ENCODE measurements at places on chromosomes 2 and 18. TPM values are rescaled to one million over a fixed set of nuclear protein-coding genes. Genes with fewer than 3 reads are reported as not detected.

GRCh38 chr2:227848586-227848985, 22.8 kb upstream of the DAW1 start:
- peak; percentile 15 for DNase-seq

DNA sequence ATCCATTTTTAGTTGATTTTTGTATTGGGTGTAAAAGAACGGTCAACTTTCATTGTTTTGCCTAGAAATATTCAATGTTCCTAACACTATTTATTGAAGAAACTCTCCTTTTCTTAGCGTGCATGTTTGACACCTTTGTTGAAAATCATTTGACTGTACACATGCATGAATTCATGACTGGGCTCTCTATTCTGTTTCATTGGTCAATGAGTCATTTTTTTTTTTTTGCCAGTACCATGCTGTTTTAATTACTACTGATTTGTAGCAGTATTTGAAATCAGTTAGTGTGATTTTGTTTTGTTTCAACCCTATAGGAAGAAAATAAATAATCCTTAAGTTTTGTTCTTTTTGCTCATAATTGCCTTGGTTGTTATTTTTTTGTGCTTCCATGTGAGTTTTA, 828.7 kb downstream of the SUCLG1 start:
- DNase-seq = no peak

GRCh38 chr2:190627448-190628412, 21.2 kb upstream of the NAB1 start:
- no peak for DNase-seq

DNA sequence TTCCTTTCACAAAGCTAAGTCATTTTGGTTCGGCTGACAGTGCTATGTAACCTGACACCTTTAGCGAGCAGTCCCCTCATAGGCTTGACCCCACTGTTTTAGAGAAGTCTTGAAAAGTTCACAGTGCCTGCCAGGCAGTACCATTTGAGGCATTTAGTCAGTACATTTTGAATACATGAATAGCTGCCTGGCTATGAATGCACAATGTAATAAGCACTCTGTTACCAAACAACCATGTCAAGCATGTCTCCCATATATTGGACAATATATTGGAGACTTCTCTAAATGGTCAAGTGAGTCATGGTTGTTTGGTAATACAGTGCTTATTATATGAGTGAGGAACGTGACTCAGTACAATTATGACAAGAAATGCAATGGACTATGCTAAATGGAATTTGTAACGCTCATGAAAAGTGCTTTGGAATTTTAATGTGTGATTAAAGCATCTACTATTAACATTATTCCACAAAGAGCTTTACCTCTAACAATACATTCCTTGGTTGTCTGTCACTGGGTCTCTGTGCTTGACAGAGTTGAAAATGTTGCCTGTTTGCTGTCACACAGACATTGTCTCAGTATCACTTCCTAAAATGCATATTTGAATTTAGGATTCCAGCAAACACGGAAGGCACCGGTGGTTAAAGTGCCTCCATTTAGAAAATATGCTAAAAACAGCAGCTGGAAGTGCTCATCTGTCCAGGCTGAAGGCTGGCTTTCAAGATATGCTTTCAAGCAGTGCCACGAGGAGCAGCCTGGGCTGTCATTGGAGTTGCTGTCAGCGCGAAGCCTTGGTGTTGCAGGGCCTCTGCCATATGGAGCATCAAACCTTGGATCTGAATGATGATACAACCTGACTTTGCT, 458.6 kb downstream of the FBXO15 start:
- no peak for DNase-seq

DNA sequence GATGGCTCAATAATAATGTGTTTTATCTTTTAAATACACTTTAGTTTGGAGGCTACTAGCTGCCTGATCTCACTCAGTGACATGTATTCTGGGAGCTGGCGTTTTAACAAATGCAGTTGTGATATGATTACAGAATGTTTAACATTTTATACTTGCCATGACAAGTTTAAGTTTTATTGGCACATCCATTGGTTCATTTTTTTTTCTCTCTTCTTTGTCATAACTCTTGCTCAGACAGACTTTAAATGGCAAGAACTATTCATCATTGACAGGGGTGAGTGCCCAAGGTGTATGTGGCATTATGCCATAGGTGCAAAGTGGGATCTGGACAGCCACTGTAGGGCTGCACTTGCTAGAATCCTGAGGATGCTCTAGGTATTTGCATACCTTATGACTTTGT, 72.1 kb upstream of the MYL1 start:
- DNase-seq = no peak

GRCh38 chr2:45288532-45289417, 279.5 kb upstream of the SIX2 start:
- no peak for DNase-seq

DNA sequence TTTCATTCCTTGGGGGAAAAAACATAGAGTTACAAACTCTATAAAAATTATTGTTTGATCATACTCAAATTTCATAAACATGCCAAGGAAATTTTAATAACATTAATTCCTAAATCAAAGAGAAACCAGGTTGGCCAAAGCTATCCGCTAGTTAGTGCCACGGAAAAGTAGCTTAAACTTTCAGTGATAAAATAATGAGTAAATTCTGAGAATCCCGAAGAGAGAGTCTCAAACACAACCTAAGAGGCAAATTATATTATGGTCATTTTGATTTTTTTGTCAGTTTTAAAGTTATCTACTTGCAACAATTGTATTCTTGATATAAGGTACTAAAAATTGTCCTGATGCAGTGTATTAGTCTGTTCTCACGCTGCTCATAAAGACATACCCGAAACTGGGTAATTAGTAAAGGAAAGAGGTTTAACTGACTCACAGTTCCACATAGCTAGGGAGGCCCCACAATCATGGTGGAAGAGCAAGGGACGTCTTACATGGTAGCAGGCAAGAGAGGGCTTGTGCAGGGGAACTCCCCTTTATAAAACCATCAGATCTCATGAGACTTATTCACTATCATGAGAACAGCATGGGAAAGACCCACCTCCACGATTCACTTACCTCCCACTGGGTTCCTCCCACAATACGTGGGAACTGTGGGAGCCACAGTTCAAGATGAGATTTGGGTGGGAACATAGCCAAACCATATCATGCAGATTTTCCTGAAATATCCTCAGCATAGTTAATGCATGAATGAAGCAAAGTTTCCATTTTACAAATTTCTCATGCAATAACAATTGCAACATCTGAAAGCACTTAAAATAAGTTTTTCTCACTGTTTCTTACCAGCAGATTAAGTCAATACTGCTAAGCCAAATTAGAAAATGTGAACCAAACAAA, 205.9 kb upstream of the STK17B start:
- DNase-seq = no peak

- DNase-seq = no peak
These were observed 215.6 kb upstream of the NABP1 start for GRCh38 chr2:191462370-191462769.

DNA sequence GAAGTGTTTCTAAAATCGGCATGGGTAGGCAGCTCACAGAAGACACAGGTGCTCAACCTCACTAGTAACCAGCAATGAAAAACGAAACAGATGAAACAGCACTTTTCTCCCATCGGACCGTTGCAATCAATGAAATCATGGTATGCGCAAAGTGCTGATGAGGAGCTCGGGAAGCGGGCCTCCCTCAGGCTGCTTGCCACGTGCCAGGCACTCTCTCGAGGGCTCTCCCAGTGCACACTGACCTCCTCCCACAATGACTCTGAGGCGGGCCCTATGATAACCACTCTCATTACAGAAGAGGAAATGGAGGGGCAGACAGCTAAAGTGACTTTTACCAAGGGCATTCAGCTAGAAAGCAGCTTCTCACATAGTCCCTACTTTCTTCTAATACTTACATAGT, 3.8 kb upstream of the ANKRD23 start:
- no peak for DNase-seq

DNA sequence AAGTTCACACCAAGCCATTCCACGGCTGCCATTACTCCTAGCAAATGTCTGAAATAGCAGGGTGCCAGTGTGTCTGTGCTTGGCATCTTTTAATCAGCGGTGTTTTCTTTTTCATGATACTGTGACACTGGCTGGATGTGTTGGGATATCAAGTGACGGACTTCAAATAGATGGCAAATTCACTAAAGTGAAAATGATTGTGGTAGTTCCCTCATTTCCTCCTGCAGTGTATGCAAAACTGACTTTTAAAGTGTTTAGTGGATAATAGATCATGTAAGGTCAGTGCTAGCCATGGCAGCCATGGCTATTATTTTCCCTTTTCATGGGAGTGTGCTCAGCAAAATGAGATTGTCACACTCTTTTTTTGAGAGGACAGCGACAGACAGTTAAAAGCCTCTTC, 261.5 kb upstream of the SIX3 start:
- DNase-seq = no peak

DNA sequence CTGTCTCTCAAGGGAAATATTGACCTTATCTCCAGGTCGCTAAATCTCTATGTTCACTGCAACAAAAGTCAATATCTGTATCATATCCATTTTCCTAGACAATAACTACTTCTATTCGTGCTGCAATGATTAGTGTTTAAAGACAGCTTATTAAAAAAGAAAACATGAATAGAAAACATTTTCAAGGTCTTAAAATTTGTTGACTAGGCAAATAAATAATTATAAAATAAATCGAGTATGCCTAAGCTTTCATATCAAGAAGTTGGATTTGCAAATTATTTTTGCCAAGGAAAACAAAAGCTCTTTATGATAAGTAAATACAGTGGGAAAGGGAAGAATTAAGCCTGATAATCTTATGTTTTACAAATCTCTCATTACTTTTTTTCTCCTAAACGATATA, 428.5 kb downstream of the NUP35 start:
- no peak for DNase-seq

GRCh38 chr2:74702001-74702715, 48.1 kb downstream of the SEMA4F start:
- DNase-seq = no peak

DNA sequence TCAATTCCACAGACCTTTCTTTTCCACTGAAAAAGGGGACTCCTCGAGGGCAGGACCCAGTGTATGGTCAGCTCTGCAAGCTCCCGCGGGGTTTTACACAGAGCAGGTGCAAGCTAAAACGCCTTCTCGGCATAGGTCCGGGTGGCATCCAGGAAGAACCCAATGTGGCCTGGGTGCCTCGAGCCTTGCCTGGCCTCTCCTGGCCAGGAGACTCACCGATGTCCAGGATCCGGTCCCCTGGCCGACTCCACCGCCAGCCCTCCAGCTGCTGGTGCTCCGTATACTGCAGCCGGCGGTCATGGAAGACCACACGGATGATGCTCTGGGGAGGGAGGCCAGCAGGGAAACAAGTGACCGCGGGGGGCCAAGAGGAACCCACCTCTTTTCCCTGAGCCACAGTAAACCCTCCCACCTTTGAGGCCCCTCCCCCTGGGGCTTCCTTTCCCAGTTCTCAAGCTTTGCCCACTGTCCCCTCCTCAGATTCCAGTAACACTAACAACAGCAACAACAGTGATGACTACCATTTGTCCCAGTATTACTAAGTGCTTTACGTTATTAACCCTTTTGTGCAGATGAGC, 36.1 kb downstream of the TFCP2L1 start:
- DNase-seq = no peak

- no peak for DNase-seq
These were observed 41.0 kb upstream of the CTIF start for GRCh38 chr18:48497863-48498262.

DNA sequence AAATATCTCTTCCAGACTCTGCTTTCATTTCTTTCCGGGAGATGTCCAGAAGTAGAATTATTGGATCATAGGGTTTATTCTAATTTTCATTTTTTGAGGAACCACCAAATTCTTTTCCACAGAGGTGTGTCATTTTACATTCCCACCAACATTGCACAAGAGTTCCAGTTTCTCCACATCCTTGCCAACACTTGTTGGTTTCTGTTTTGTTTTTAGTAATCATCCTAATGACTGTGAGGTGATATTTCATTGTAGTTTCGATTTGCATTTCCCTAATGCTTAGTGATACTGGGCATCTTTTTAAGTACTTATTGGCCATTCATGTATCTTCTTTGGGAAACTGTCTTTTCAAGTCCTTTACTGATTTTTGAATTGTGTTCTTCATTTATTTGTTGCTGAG, 513.1 kb downstream of the PARD3B start:
- no peak for DNase-seq

GRCh38 chr2:151638191-151638933, 95.9 kb downstream of the NEB start:
- no peak for DNase-seq

GRCh38 chr2:157257312-157258252, at the start of gene GALNT5:
Gene GALNT5, plus strand, starts transcription at chr2:157257705. Its CDS starts 378 bp downstream, at chr2:157258083.
- peak; percentile 23 for DNase-seq

DNA sequence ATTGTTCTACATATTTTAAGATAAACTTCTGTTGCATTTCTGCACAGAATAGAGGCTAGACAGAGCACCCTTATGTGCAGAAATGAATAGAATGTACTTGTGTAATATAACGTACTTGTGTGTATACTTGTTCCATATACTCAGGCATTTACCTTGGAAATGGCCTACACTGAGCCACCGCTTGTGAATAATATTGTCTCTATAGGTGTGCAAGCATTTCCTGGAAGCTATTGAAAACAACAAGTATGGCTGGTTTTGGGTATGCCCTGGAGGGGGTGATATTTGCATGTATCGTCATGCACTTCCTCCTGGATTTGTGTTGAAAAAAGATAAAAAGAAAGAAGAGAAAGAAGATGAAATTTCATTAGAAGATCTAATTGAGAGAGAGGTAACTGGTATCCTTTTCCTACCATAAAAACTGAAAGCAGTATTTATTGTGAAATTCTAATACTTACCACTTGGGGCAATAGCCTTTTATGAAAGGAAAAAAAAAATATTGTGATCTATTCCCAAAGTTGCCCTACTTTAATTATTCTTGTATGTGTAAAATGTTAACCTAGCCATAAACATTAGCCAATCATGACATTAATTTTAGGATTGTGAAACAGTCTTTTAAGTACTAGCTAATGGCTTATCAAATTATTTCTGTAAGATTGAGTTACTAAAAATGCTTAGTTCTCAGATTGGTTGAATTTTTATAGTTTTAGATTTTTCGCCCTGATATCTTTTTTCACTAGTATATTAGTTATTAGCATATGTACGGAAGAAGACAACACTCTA, 18.0 kb downstream of the ZC3H15 start:
- no peak for DNase-seq

GRCh38 chr2:214126135-214126534, 284.7 kb upstream of the VWC2L start:
- DNase-seq = no peak

GRCh38 chr2:182280118-182280517, 146.7 kb downstream of the PDE1A start:
- no peak for DNase-seq

The DARS1 gene
- 140 TPM for polyA plus RNA-seq

The CLEC4F gene
- polyA plus RNA-seq = 0.08 TPM

The GRHL1 gene
- 5.4 TPM for polyA plus RNA-seq

The ADI1 gene
- 99.7 TPM for polyA plus RNA-seq

The CRYBA2 gene
- not detected for polyA plus RNA-seq

The CPS1 gene
- 4.5 TPM for polyA plus RNA-seq

The CAPN14 gene
- 0.10 TPM for polyA plus RNA-seq

The VWA3B gene
- 0.16 TPM for polyA plus RNA-seq

The IGFBP2 gene
- polyA plus RNA-seq = 296 TPM

The PCARE gene
- 0.46 TPM for polyA plus RNA-seq

The CDCA7 gene
- 41.8 TPM for polyA plus RNA-seq

The M1AP gene
- 1.3 TPM for polyA plus RNA-seq

The GCG gene
- not detected for polyA plus RNA-seq

The IL1A gene
- polyA plus RNA-seq = 0.23 TPM

The DPYSL5 gene
- polyA plus RNA-seq = 5.7 TPM

The LAMA3 gene
- 2.0 TPM for polyA plus RNA-seq

The ALPP gene
- not detected for polyA plus RNA-seq

The NMUR1 gene
- 0.51 TPM for polyA plus RNA-seq

Data from right renal pelvis (tissue), 4 donors.